Right ventricle myocardium inferior (tissue), 1 donor: ENCODE measurements at places on chromosomes 2 and 18. TPM values are rescaled to one million over a fixed set of nuclear protein-coding genes. Genes with fewer than 3 reads are reported as not detected.

Gene PCARE
- total RNA-seq, result 0.51 TPM

GRCh38 chr2:164761737-164762460 lies 79.7 kb downstream of the COBLL1 start:
- no peak for DNase-seq

DNA sequence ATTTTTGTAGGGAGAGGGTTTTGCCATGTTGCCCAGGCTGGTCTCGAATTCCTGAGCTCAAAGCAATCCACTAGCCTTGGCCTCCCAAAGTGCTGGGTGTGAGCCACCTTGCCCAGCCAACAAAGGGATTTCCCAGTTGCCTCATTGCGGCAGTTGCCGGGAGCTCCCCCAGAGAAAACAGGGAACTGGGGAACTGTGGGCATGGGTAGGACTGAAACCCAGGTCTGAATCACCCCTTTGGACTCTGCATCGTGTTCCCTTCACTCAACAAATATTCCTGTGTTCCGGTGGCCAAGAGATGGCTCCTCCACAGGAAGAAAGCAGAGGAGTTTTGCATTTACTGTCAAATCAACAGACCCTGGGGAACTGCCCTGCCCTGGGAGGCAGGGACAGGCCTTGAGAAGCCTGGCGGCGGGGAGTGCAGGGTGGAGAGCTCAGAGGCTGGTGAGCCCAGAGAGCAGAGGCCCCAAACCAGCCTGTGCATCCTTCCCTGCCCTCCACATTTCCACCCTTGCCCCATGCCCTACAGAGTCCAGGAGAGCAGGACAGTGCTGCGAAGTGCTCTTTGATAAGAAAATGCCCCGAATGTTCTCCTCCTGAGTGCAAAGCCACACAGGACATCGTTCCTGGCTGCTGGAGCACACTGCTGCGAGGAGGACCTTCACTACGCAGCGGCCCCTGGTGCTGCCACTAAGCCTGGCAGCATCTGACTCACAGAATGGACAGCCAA lies 24.9 kb downstream of the MYO7B start:
- no peak for DNase-seq

Gene MAP4K3
- total RNA-seq, result 32.3 TPM

Gene MYOM1
- total RNA-seq, result 611 TPM

Gene ANKRD62
- not detected for total RNA-seq

Gene MYL1
- total RNA-seq, result not detected

- DNase-seq, result peak; percentile 89
Measured at GRCh38 chr2:25341753-25342371, at the start of gene DNMT3A. DNMT3A (minus strand) TSS chr2:25341925; CDS start chr2:25313984, 27,941 bp downstream.

DNA sequence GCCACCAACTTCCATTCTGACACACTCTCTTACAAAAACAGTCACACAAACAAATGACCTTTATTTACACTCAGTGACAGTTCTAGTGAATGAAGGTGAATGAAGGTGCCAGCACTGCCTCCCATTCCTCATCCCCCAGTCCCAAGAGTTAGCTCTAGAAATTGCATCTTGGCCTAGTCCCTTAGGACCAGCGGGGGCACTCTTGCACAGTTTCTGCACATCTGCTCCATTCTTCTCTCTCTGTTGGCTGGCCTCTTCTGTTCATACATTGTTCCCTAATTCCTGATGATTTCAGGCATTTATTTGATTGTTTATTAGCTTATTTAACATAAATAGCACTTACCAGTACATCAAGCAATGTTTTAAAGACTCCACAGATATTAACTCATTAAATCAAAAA lies 30.9 kb downstream of the GAREM1 start:
- no peak for DNase-seq

- DNase-seq, result no peak
Measured at GRCh38 chr2:181566334-181567032, 90.4 kb downstream of the CERKL start.

Gene POTEF
- total RNA-seq, result not detected

DNA sequence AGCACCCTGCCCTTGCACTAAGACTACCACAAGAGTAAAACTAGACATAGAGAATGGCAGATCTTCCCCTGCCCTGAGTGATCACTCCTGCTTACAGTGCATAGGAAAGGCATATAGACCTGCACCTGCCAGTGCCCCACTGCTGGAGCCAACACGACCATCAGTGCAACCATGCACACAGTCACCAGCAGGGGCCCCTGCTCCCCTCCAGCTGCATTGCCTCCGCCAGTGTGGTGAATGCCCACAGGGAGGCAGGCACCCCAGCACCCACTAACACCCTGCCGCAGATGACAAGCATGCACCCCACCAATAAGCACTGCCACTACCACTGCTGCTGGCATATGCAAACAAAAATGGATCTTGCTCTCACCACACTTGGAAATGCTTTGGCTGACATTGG lies 478.8 kb downstream of the ADCYAP1 start:
- DNase-seq, result no peak

GRCh38 chr2:27123302-27124150 lies at the start of gene ABHD1:
ABHD1 (plus strand) TSS chr2:27123815; CDS start chr2:27123949, 134 bp downstream.
- DNase-seq, result peak; percentile 90

- DNase-seq, result peak; percentile 90
Measured at GRCh38 chr2:219298759-219299371, 10.3 kb downstream of the PTPRN start.

DNA sequence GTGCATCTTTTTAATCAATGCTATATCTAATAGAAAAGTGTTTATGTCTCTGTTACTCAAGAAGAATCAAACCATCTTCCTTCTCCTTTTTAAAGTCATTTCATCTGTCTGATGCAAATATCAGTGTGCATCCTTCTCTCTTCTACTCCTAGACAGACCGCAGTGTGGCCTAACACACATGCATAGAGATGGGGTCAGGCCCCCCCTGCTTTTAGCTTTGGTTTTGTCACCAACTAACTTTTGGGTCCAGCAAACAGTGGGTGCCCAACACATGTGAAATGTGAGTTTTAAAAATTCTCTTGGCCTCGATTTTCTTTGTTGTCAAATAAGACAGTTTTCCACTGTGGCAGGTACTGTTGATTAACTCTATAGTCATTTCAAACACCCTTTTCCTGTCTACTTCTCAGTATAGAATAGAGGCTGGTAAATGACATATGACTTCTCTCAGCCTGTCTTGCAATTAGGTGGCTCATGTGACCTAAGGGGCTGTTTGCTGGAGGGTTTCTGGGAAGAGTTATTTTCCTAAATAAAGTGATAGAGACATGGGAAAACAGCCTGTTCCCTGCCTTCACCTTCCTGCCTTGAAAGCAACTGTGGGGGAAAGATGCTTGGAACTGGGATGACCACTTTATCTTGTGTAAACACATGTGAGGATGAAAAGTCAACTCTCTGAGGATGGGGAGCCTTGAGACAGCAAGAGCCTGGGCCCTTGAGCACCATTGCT lies 65.7 kb upstream of the DARS1 start:
- no peak for DNase-seq

Gene RAB6D
- not detected for total RNA-seq

Gene ANKRD29
- 6.8 TPM for total RNA-seq

DNA sequence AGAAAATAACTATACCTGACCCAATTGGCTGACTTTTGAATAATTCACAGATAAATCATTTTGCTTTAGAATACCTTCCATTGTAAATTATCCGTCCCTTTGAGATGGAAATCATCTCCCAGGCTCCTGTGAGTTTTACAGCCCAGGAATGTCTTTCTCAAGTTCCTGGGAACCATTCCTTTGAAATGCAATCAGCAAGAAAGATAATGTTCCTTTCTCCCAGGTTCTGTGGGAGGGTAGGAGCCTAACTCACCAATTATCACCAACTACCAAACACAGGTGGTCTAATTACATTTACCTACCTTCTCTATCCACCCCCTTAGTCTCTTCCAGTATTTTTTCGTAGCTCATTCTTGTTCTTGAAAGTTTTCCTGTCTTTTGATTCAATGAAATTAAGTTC lies 1016.0 kb downstream of the SOCS6 start:
- DNase-seq, result no peak

- peak; percentile 82 for DNase-seq
Measured at GRCh38 chr2:240437861-240438809, 2.7 kb downstream of the GPC1 start.

Gene CERKL
- total RNA-seq, result not detected

Gene WDR35
- total RNA-seq, result 4.1 TPM

GRCh38 chr2:144254342-144255235 lies 265.3 kb downstream of the ZEB2 start:
- no peak for DNase-seq

- DNase-seq, result no peak
Measured at GRCh38 chr18:57618910-57619309, 2.7 kb downstream of the NARS1 start.

DNA sequence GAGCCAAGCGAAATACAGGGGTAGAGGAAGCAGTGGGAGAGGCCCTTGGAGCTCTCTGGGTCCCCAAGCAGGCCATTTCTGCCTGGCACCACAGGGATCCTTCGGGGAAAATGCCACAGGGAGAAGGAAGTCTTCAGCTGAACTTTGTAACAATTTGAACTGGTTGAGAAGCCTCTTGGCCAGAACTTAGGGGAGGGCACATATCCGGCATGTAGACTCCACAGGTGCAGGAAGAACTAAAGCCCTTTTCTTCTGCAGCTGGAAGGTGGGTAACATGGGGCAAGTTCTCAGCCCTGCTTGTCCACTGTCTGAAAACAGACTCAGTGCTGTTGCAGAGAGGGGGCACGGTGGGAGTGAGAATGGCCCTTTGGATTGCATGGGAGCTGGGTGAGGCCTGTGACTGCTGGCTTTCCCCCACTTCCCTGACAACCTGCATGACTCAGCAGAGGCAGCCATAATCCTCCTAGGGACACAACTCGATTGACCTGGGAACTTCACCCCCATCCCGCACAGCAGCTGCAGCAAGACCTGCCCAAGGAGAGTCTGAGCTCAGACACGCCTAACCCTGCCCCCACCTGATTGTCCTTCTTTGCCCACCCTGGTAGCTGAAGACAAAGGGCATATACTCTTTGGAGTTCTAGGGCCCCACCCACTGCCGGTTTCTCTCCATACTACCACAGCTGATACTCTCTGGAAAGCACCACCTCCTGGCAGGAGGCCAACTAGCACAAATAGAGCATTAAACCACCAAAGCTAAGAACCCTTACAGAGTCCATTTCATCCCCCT lies 101.6 kb upstream of the FAM136A start:
- DNase-seq, result no peak

Gene CPLX4
- total RNA-seq, result not detected

DNA sequence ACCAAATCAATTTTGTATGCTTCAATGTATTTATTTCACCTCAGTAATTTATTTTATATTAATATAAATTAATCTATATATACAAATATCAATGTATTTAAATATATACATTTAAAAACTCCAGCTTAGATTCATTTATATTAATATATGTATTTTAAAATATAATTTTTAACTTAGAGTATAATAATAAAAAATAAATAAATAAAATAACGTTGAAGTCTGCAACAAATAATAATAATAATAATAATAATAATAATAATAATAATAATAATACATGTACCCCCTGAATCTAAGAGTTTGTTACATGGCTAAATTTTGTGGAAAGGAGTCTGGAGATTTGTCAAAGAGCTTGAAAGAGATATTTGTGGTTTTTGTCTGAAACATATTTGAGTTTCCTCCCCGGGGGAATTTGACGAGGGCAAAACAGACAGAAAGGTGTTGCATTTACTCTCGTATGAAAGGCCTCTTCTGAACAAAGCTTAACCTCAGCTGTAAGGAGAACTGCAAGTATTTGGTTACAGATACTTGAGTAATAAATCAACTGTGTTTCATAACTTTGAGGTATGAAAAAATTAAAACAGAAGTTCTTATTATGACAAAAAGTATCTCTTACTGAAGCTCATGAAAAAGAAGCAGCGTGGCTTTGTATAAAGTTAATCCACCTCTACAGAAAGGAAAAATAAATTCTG lies 93.4 kb downstream of the CDH19 start:
- no peak for DNase-seq
